ENCODE measurements at places on chromosomes 1 and 21.

- DNase-seq, result no peak
These were observed 1.6 kb downstream of the CDC42 start for GRCh38 chr1:22053861-22054770.

GRCh38 chr1:171645553-171646248 is 6.8 kb downstream of the MYOC start:
- DNase-seq, result no peak

DNA sequence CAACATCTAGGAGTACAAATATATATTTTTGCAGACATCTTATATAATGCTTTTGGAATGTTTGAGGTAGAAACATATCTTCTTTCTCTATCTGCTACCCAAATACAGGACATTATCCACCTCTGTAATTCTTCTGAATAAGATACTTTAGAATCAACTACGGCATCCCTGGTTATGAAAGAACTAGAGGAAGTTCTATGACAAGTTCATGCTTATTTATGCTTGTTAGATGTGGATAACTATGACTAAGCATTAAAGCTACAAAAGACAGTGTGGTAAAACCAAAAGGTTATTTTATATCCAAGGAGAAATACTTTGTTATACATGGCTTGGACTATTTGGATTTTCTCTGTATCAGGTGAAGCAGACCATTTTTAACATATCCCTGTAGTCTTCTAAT is 894.0 kb downstream of the KCNT2 start:
- DNase-seq, result no peak

DNA sequence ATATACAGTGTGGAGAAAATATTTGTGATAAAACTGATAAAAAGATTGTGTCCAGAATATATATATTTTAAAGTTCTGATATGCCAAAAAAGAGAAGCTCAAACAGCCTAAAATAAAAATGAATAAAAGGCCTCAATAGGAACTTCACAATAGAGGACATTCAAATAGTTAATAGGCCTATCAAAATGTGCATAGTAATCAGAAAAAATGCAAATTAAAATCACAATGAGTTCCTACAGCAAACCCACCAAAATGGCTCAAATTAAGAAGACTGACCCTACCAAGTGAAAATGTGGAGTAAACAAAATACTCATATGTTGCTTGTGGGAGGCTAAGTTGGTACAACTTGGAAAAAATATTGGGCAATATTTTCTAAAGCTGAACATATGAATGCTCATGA is 57.6 kb upstream of the COG2 start:
- DNase-seq, result no peak

GRCh38 chr1:199735660-199736059 is 291.9 kb upstream of the NR5A2 start:
- no peak for DNase-seq

- no peak for DNase-seq
These were observed 35.2 kb upstream of the ABCA4 start for GRCh38 chr1:94156096-94156625.

GRCh38 chr1:218524526-218524925 is 179.4 kb downstream of the TGFB2 start:
- no peak for DNase-seq
